Bronchus fibroblast of lung (primary cell): ENCODE measurements at places on chromosomes 7 and 10. TPM values are rescaled to one million over a fixed set of nuclear protein-coding genes. Genes with fewer than 3 reads are reported as not detected.

The RPEL1 gene
- total RNA-seq: under 0.01 TPM in 1 of 2 replicates, not detected in the other

The CALY gene
- total RNA-seq: 1.0 TPM in 1 of 2 replicates, not detected in the other

The ATOH7 gene
- 0.30 TPM in 1 of 2 replicates, not detected in the other for total RNA-seq

The MUC3A gene
- total RNA-seq: not detected in 2 replicates

The LRRC18 gene
- total RNA-seq: 0.15 TPM in 1 of 2 replicates, not detected in the other

The POLR2J2 gene
- 0.17 and 0.30 TPM in 2 replicates for total RNA-seq

The CFTR gene
- 0.30 and 0.67 TPM in 2 replicates for total RNA-seq

The PON3 gene
- total RNA-seq: not detected in 2 replicates
